ENCODE measurements at places on chromosomes 12 and 14. TPM values are rescaled to one million over a fixed set of nuclear protein-coding genes. Genes with fewer than 3 reads are reported as not detected.
A peak's percentile ranks its signal among the peaks of the same experiment; 100 is the strongest.

DNA sequence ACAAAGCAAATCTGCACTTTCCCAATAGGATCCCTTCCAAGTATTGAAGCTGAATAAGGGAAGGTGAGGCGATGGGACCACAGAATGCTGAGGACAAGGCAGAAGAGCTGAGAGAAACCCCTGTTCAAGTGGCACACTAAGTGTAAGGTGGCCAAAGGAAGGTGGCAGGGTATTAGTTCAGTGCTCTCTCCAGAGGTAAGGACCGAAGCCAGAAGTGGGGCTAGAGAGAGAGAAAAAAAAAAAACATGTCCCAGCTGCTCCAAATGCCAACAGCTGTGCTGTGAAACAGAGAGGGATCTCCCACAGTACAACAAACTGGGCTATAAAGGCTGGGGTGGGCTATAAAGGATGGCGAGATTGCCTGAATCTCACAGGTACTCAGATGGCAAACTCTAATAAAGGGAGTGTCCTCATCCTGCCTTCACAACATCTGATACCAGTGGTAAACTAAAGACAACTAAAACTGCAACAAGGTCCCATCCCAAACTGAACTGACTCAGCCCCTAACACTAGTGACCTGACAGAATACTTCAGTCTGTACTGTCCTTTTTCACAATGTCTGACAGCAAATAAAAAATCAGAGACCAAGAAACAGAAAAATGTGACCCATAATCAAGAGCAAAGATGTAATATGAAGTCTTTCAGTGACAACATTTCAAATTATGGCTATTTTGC, 47.9 kb downstream of the CDK17 start:
- H3K27ac ChIP-seq: no peak overlapping the region
- H3K4me1 ChIP-seq: peaks cover 69% of the 10 kb centered on the region
- no peaks in the 10 kb centered on the region for H3K27me3 ChIP-seq
- no peak for DNase-seq

GRCh38 chr12:770479-770878, 18.1 kb downstream of the WNK1 start:
- H3K36me3 ChIP-seq: peaks cover 2% of the 10 kb centered on the region
- H3K4me3 ChIP-seq: no peak overlapping the region
- no peak for DNase-seq
- H3K27me3 ChIP-seq: no peaks in the 10 kb centered on the region
- peaks cover 68% of the 10 kb centered on the region for H3K4me1 ChIP-seq

DNA sequence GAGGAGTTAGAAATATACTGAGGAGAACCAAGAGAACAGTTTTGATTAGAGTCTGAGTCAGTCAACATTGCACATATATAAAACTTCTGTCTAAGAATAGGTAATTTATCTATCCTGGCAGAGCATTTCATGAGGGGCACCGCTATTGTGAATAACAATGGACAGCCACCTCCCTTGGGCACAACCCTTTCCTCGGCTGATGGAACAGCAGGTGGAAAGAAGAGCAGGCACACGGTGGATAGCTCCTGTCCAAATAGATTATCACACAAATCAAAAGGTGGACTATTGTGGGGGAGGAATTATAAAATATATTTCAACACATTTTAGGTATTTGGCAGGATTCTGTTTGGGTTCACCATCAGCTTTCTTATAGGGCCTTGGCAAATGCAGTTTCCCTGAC, 84.0 kb upstream of the PTPRB start:
- H3K4me3 ChIP-seq: no peak overlapping the region
- DNase-seq: no peak
- H3K27me3 ChIP-seq: peaks cover 7% of the 10 kb centered on the region
- no peaks in the 10 kb centered on the region for H3K36me3 ChIP-seq

GRCh38 chr14:102951034-102951433, 28.6 kb downstream of the AMN start:
- H3K4me1 ChIP-seq: peaks cover 20% of the 10 kb centered on the region
- DNase-seq: no peak
- no peak overlapping the region for H3K4me3 ChIP-seq

- peaks cover 41% of the 10 kb centered on the region for H3K36me3 ChIP-seq
- peak; percentile 84 for DNase-seq
- peak overlapping the region; percentile 93 for H3K27ac ChIP-seq
- peak overlapping the region; percentile 97 for H3K4me3 ChIP-seq
- peaks cover 50% of the 10 kb centered on the region for H3K4me1 ChIP-seq
These were observed 674 bp downstream of the VDR start for GRCh38 chr12:47903927-47904712.

DNA sequence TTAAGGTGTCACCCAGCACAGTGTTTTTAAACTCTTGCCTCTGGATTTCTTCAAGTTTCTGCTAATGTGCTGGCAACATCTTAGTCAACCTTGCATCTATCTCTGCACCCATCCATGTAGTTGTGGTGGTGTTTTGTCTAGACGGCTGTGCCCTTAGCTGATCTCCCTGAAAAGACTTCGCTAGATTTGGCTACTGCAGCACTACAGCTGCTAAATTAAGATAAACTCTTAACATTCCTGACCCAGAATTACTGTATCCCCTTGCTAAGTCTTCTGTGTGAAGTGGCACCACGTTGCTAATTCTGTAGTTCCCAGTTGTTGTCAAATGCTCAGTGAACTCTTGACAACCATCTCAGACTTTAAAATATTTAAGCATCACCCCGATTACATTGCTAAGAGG, 66.8 kb downstream of the SRGAP1 start:
- H3K27me3 ChIP-seq: peaks cover 3% of the 10 kb centered on the region
- no peak overlapping the region for H3K27ac ChIP-seq
- H3K4me1 ChIP-seq: no peaks in the 10 kb centered on the region
- H3K4me3 ChIP-seq: no peak overlapping the region
- H3K36me3 ChIP-seq: no peaks in the 10 kb centered on the region

- no peak overlapping the region for H3K27ac ChIP-seq
- H3K27me3 ChIP-seq: no peaks in the 10 kb centered on the region
- H3K4me1 ChIP-seq: peaks cover 45% of the 10 kb centered on the region
- peaks cover 26% of the 10 kb centered on the region for H3K36me3 ChIP-seq
- H3K4me3 ChIP-seq: no peak overlapping the region
These were observed 12.3 kb downstream of the SH2B3 start for GRCh38 chr12:111417784-111418593.

GRCh38 chr12:117032593-117033381, 66.4 kb downstream of the TESC start:
- peaks cover 6% of the 10 kb centered on the region for H3K27me3 ChIP-seq
- H3K4me1 ChIP-seq: no peaks in the 10 kb centered on the region
- no peaks in the 10 kb centered on the region for H3K36me3 ChIP-seq
- H3K27ac ChIP-seq: no peak overlapping the region
- DNase-seq: no peak

- no peak overlapping the region for H3K4me3 ChIP-seq
- H3K27me3 ChIP-seq: no peaks in the 10 kb centered on the region
- no peak for DNase-seq
- H3K36me3 ChIP-seq: no peaks in the 10 kb centered on the region
These were observed 29.1 kb downstream of the AP5M1 start for GRCh38 chr14:57297852-57298251.

GRCh38 chr12:100437038-100437841, 36.4 kb upstream of the NR1H4 start:
- H3K36me3 ChIP-seq: no peaks in the 10 kb centered on the region
- H3K4me3 ChIP-seq: no peak overlapping the region
- no peak overlapping the region for H3K27ac ChIP-seq
- DNase-seq: no peak

DNA sequence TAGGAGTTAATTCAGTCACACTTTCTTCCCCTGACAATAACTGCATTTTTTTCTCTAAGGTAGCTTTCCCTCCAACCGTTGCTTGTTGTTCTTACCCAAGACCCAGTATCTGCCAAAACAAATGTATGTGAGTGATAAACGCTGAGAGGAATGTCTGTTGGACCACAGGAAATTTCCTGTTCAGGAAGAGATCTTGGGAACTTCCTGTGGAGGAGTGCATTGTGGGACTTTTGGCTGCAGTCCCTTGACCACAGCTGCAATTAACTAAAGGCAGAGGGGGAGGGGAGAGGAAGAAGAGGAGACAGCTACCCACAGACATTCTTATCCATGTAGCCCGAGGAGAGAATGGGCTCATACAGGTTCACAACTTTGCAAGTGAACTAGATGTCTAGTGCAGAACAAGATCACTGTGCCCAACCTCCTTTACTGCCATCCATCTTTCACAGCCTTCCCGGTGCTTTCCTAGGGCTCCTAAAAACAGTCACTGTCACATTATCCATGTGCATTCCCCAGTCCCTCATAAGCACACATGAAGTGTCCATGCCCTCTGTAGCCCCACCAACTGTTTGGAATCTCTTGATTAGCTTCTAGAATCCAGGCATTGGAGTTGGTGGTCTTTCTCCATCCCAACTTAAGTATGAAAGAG, 149.5 kb downstream of the ETV6 start:
- peaks cover 24% of the 10 kb centered on the region for H3K36me3 ChIP-seq
- H3K4me3 ChIP-seq: no peak overlapping the region
- peaks cover 54% of the 10 kb centered on the region for H3K4me1 ChIP-seq
- no peak overlapping the region for H3K27ac ChIP-seq
- DNase-seq: no peak

DNA sequence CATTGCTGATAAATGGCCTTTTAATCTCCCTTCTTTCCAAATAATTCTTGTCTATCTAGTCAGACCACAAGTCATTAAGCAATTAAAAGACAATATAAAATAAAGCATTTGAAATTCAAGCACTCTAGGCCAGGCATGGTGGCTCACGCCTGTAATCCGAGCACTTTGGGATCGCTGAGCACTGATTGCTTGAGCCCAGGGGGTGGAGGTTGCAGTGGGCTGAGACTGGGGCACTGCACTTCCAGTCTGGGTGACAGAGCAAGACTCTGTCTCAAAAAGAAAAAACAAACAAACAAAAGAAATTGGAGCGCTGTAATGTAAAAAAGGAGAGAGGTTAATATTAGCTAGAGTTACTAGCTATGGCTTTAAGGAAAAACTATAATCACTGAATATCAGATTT, 30.5 kb upstream of the CSRP2 start:
- peaks cover 10% of the 10 kb centered on the region for H3K27me3 ChIP-seq
- no peak overlapping the region for H3K4me3 ChIP-seq
- H3K27ac ChIP-seq: no peak overlapping the region
- no peaks in the 10 kb centered on the region for H3K36me3 ChIP-seq
- no peak for DNase-seq

DNA sequence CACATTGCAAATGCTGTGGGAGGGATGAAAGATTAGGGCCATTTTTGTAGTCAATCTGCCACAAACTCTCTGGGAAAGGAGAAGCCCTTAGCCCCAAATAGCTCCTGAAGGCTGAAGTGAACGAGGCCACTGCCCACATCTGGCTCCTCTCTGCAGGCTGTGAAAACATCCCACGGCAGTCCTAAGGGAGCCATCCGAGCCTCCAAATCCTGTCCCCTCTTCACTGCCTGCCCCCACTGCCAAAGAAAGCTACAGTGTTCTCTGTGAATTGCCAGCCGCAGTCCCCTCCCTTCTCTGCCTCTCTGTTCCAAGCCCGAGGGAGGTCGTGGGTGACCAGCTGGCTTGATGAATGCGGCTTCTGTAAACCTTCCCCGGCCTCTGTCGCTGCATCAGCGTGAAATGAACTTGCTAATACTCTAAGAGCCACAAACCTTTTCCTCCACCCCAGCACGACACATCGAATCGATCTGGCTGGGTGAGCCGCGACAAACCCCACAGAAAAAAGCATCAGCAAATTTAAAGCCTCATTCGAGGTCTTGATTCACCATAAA, 180.7 kb upstream of the NRXN3 start:
- no peaks in the 10 kb centered on the region for H3K36me3 ChIP-seq
- DNase-seq: no peak
- no peak overlapping the region for H3K27ac ChIP-seq
- peaks cover under 1% of the 10 kb centered on the region for H3K27me3 ChIP-seq
- no peaks in the 10 kb centered on the region for H3K4me1 ChIP-seq

GRCh38 chr12:106138633-106139421, at the start of gene NUAK1:
Gene NUAK1 (minus strand): TSS chr12:106138954. CDS start chr12:106138653, 301 bp downstream.
- peak within 1 kb of the TSS; percentile 54 for H3K4me3 ChIP-seq
- H3K27me3 ChIP-seq: peaks cover 56% of the 10 kb centered on the region
- H3K36me3 ChIP-seq: no peaks in the 10 kb centered on the region
- peaks cover 13% of the 10 kb centered on the region for H3K4me1 ChIP-seq
- no peak within 1 kb of the TSS for H3K27ac ChIP-seq

DNA sequence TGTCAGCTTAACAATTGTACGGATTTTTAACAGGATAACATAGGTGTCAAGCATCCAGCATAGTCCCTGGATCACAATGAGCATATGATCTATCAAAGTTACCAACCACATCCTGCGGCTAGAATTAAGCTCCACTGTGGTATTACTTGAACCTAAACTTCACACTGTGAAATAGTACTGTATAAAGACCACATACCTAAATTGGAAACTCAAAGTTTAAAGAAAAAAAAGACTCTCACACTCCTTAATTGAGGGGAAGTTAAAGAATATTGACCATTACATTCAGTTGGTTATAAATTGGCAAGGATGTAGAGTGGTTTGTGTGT, 133.0 kb upstream of the PZP start:
- no peak overlapping the region for H3K4me3 ChIP-seq
- H3K4me1 ChIP-seq: peaks cover 7% of the 10 kb centered on the region
- no peak overlapping the region for H3K27ac ChIP-seq
- DNase-seq: no peak
- no peaks in the 10 kb centered on the region for H3K27me3 ChIP-seq

GRCh38 chr12:57521525-57522010, 1.1 kb upstream of the MBD6 start:
- peak overlapping the region; percentile 94 for H3K4me3 ChIP-seq
- H3K27me3 ChIP-seq: no peaks in the 10 kb centered on the region
- peaks cover 37% of the 10 kb centered on the region for H3K36me3 ChIP-seq
- peaks cover 55% of the 10 kb centered on the region for H3K4me1 ChIP-seq

- H3K27me3 ChIP-seq: no peaks in the 10 kb centered on the region
- no peaks in the 10 kb centered on the region for H3K36me3 ChIP-seq
- no peak overlapping the region for H3K4me3 ChIP-seq
- peaks cover 12% of the 10 kb centered on the region for H3K4me1 ChIP-seq
- no peak overlapping the region for H3K27ac ChIP-seq
- no peak for DNase-seq
These were observed 104.2 kb downstream of the ST8SIA1 start for GRCh38 chr12:22230280-22230794.

DNA sequence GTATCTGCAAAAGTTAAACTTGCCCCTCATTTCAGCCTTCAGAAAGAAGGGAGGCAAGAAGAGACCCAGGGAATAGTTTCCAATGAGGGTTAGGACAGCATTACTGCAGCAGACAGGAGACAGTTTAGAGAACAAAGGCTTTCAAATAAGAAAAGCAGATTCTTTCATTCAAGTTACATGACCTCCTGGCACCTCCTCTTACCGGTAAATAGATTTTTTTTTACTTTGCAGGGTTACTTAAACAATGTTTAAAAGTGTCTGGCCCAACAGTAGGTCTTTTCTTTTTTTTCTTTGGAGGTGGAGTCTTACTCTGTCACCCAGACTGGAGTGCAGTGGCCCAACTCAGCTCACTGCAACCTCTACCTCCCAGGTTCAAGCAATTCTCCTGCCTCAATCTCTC, 47.1 kb downstream of the SINHCAF start:
- peaks cover 37% of the 10 kb centered on the region for H3K36me3 ChIP-seq
- H3K4me3 ChIP-seq: no peak overlapping the region
- no peaks in the 10 kb centered on the region for H3K4me1 ChIP-seq

Gene CD69
- 118 TPM for total RNA-seq

Gene ESPL1
- 77.2 TPM for total RNA-seq

Gene TARBP2
- 29.7 TPM for total RNA-seq

Gene LRP1-AS
- not detected for total RNA-seq

Gene SERPINA1
- total RNA-seq: 22.1 TPM

Gene CABP1
- total RNA-seq: 0.29 TPM

Gene ADCY4
- total RNA-seq: 2.4 TPM

All from activated CD4-positive, alpha-beta memory T cell treated with anti-CD3 and anti-CD28 coated beads for 36 hours (primary cell).